ENCODE measurements at places on chromosomes 5 and 9. TPM values are rescaled to one million over a fixed set of nuclear protein-coding genes. Genes with fewer than 3 reads are reported as not detected.
A peak's percentile ranks its signal among the peaks of the same experiment; 100 is the strongest.

DNA sequence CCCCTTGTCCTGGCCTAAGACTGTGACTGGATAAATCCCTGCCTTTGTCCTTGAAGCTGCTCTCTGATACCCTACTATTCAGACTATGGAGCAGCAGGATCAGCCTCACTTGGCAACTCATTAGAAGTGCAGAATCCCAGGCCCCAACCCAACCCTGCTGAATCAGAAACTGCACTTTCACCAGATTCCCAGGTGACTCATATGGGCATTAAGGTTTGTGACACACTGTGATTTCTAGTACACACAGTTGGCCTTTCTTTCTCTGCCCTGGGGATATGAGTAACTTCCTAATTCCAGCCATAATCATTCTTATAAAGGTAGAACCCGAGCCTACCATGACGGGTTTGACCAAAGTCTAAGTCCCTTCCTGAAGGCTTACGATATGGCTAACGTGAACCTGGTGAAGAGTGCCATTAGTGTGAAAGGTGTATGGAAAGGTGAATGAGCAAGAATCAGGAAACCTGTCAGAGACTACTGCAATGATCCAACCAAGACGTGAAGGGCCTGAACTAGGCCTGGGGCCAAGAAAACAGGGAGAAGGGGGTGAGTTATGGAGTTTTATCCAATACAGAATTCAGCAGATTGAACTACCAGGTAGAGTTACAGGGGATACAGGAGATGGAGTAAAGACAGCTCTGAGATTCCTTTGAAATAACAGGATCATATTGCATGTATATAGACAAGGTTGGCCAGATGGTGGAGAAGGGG, 533.0 kb downstream of the BNC2 start:
- H3K27me3 ChIP-seq, result no peaks in the 10 kb centered on the region
- no peaks in the 10 kb centered on the region for H3K36me3 ChIP-seq
- H3K27ac ChIP-seq, result no peak overlapping the region

GRCh38 chr9:135575995-135576631, 14.6 kb downstream of the PAEP start:
- H3K36me3 ChIP-seq, result no peaks in the 10 kb centered on the region
- no peak for DNase-seq
- H3K4me3 ChIP-seq, result no peak overlapping the region

DNA sequence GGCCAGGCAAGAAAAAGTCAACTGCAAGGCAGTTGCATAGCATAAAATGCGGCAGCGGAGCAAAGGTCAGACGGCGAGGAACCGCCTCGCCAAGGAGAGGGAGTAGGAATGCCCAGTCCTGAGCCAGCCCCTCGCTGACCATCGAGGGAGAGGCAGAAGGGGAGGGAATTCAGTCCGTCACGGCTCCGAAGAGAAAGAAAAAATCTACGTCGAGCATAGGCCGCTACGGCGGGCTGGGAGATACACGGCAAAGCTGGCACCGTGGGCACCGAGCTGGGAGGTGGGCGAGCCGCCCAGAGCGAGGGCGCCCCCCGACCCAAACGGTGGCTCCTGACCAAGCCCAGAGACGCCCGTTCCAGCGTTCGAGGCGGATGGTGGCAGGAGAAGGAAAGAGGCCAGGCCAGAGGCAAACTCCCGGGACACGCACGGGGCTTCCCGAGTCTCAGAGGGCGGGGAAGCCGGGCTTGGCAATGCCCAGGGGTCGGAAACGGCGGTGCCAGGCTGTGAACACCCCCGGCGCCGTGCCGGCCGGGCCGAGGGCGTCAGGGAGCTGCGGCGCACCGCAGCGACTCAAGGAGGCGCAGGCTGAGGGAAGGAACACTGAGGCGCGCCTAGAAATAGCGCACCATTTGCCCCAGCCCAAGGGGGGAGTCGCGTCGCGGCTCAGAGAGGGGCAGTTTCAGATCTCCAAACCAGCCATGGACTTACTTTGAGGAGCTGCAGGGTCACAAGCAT, 518 bp downstream of the SPRY4 start:
- peaks cover 81% of the 10 kb centered on the region for H3K4me1 ChIP-seq
- H3K36me3 ChIP-seq, result no peaks in the 10 kb centered on the region
- H3K4me3 ChIP-seq, result peak overlapping the region; percentile 99
- peaks cover 2% of the 10 kb centered on the region for H3K27me3 ChIP-seq
- peak overlapping the region; percentile 94 for H3K27ac ChIP-seq
- DNase-seq, result no peak

GRCh38 chr9:34409154-34409553, 32.5 kb upstream of the MYORG start:
- no peak overlapping the region for H3K27ac ChIP-seq
- no peaks in the 10 kb centered on the region for H3K36me3 ChIP-seq
- H3K4me1 ChIP-seq, result no peaks in the 10 kb centered on the region
- H3K4me3 ChIP-seq, result no peak overlapping the region
- H3K27me3 ChIP-seq, result no peaks in the 10 kb centered on the region

- no peaks in the 10 kb centered on the region for H3K27me3 ChIP-seq
- no peak overlapping the region for H3K27ac ChIP-seq
- no peak for DNase-seq
- H3K4me1 ChIP-seq, result peaks cover 68% of the 10 kb centered on the region
- H3K36me3 ChIP-seq, result no peaks in the 10 kb centered on the region
- no peak overlapping the region for H3K4me3 ChIP-seq
Observed at GRCh38 chr9:121721058-121721350, 69.6 kb downstream of the DAB2IP start.

The OBP2B gene
- not detected for total RNA-seq

DNA sequence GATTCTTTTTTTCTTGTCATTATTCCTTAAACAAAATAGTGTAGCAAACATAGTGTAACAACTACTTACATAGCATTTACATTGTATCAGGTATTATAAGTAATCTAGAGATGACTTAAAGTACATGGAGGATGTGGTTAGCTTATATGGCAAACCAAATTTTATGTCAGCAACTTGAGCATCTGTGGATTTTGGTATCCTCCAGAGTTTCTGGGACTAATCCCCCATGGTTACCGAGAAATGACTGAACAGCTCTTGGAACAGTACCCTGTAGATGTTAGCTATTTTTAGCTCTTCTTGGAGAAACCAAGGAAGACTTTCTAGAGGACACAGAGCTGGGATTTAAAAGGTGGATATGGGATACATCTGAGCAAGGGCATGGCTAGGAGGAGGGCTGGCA, 157.6 kb upstream of the KLF4 start:
- no peaks in the 10 kb centered on the region for H3K27me3 ChIP-seq
- DNase-seq, result no peak
- H3K4me1 ChIP-seq, result peaks cover 3% of the 10 kb centered on the region
- H3K27ac ChIP-seq, result no peak overlapping the region

DNA sequence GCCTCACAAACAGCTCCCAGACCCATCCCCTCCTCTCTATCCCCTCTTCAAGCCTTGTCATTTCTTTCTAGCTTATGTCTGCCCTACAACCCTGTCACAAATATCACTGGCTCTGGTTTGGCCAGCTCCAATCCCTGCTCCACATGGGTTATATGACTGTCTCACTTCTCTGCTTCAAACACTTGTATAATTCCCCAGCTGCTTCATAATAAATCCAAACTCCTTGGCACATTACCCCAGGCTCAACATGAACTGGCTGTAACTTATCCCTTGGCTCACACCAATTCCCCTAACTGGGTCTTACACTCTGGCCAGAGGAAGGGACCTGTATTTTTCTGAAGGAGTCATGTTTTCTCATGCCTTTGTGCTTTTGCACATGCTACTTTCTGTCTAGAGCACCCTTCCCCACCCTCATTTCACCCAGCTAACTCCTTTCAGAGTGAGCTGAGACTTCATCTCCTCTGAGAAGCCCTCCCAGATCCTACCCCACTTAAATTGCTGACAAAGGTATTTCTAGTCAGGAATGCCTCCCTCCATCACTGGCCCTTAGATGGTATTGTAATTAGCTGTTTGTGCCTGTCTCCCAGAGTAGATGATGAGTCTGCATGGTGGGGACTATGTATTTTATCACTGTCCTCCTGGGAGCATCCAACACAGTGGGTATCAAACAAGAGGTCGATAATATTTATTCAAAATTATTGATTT, 5.3 kb downstream of the PRXL2C start:
- DNase-seq, result no peak
- no peaks in the 10 kb centered on the region for H3K27me3 ChIP-seq
- peaks cover 6% of the 10 kb centered on the region for H3K4me1 ChIP-seq
- H3K36me3 ChIP-seq, result peaks cover 7% of the 10 kb centered on the region

The ZFP2 gene
- total RNA-seq, result 3.4 TPM

DNA sequence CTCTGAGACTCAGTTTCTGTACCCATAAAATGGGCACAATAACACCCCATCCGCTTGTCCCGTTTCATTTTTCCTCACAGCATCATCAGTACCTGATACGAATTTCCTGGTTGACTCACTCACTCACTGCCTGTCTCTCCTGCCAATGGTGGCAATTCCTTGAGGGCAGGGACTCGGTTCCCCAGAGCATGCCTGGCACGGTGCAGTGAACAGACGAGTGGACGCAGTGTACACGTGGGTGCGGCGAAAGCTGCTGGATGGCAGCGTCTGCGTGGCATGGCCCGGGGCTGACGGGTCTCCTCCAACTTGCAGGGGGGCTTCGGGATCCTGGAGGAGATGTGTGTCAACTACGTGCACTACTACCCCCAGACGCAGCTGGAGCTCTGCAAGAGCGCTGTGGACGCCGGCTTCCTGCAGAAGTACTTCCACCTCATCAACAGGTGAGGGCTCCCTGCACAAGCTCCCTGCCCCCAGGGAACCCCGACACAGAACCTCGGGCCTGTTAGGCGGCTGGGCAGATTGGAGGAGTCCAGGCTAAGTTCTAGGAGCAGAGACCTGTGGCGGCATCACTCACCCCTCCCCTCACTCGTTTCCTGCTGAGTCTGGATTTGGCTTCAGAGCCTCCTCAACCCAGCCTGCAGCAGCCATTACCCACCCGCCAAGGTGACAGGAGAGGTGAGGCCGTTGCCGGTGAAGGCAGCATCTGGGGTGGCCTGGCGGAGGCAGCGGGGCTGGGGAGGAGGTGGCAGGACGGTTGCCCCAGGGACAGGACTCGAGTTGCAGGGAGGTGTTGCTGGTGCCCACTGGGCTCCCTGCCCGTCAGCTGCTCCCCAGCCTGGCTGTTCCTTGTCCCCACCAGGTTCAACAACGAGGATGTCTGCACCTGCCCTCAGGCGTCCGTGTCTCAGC, 20.3 kb downstream of the DBH start:
- no peak overlapping the region for H3K27ac ChIP-seq
- H3K4me3 ChIP-seq, result no peak overlapping the region
- H3K36me3 ChIP-seq, result no peaks in the 10 kb centered on the region
- peaks cover 62% of the 10 kb centered on the region for H3K27me3 ChIP-seq
- peaks cover 9% of the 10 kb centered on the region for H3K4me1 ChIP-seq

The SLC9A3 gene
- total RNA-seq, result 1.7 TPM

The ZBED3 gene
- total RNA-seq, result 12.1 TPM

DNA sequence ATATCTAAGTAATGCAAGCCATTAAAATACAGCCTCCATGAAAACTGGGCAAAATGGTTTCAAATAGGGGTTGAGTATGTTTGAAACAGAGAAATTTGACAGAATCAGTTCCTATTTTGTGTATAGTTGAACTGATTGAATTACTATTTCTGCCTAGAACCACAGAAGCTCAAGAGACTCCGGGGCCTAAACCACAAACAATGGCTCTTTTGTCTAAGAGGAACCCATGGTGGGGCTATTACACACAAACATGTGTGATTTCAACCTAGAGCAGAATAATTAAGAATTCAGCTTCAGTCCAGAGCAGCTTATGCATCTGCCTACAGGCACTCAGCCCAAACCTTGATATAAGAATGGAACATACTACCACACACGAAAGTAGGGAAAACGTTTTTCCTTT, 171.2 kb upstream of the MPDZ start:
- no peaks in the 10 kb centered on the region for H3K36me3 ChIP-seq
- no peak overlapping the region for H3K27ac ChIP-seq
- no peaks in the 10 kb centered on the region for H3K27me3 ChIP-seq
- H3K4me1 ChIP-seq, result peaks cover 20% of the 10 kb centered on the region
- no peak for DNase-seq

GRCh38 chr5:111453295-111453694, 59.0 kb downstream of the STARD4 start:
- H3K4me1 ChIP-seq, result peaks cover 17% of the 10 kb centered on the region
- H3K27me3 ChIP-seq, result no peaks in the 10 kb centered on the region
- no peak for DNase-seq
- H3K27ac ChIP-seq, result no peak overlapping the region
- H3K36me3 ChIP-seq, result peaks cover 2% of the 10 kb centered on the region
- no peak overlapping the region for H3K4me3 ChIP-seq

DNA sequence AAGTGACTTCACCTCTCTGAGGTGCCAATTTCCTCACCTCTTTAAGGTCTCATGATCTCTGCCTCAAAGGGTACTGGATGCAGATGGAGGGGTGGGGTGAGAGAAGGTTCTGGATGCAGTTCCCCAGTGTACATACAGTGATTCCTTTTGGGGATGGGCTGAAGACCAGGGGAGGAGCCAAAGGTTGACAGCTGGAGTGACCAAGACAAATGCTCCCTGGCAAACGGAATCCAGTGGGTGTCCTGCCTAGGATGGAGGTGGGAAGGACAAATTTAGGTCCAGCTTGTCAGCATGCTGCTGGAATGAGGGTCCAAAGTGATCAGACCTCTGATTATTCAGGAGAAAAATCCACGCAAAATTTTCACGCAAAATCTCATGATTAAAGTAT, 7.3 kb upstream of the LMX1B start:
- no peak overlapping the region for H3K4me3 ChIP-seq
- H3K4me1 ChIP-seq, result peaks cover 13% of the 10 kb centered on the region
- no peaks in the 10 kb centered on the region for H3K36me3 ChIP-seq

The IFNA21 gene
- total RNA-seq, result not detected

The PCSK5 gene
- total RNA-seq, result 2.7 TPM

DNA sequence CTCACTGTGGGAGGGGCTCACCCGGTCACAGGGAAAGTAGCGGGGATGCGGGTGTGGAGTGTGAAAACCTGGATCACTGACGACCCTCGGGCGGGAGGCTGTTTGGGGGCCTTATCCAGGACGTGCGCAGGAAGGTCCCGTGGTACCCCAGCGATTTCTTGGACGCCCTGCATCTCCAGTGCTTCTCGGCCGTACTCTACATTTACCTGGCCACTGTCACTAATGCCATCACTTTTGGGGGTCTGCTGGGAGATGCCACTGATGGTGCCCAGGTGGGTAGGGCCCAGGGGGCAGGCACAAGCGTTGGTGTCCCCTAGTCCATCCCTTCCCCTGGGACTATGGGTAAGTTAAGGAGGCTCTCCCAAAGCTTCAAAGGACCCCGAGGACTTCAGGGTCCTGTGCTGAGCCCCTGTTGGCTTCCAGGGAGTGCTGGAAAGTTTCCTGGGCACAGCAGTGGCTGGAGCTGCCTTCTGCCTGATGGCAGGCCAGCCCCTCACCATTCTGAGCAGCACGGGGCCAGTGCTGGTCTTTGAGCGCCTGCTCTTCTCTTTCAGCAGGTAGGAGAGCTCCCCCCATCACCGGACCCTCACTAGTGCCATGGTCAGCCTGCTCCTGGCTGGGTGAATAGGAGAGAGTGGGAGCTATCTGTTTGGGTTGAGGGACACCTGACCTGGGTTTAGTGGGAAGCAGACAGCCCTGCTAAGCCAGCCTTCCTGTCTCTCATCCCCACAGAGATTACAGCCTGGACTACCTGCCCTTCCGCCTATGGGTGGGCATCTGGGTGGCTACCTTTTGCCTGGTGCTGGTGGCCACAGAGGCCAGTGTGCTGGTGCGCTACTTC, 3.9 kb downstream of the SLC4A9 start:
- no peaks in the 10 kb centered on the region for H3K27me3 ChIP-seq
- peaks cover 4% of the 10 kb centered on the region for H3K4me1 ChIP-seq
- H3K4me3 ChIP-seq, result no peak overlapping the region
- no peak for DNase-seq
- no peak overlapping the region for H3K27ac ChIP-seq
